Ecto neural progenitor cell (in vitro differentiated cells): ENCODE measurements at places on chromosomes 7 and 10.

DNA sequence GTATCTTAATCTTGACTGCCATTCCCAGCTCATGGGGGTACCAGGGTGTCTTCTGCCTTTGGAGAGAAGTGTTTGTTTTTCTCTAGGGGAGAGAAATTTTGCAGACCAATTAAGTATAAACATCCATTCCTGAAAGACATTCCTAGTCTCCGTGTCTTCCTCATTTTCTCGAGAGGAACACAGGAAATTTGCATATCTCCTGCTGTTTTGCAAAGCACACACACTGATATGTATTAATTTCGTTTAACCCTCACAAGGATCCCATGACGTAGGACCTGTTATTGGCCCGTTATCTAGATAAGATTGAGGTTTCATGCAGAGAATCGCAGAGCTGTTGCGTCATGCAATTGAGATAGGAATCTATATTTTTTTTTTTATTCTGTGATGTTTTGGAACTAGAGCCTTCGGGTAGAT lies 944 bp downstream of the RHBDD2 start:
- no peak for DNase-seq

GRCh38 chr10:10831085-10831484 lies 186.6 kb upstream of the CELF2 start:
- DNase-seq: no peak

GRCh38 chr7:19574131-19574530 lies 134.7 kb downstream of the POLR1F start:
- no peak for DNase-seq

GRCh38 chr7:13910805-13911551 lies 78.5 kb downstream of the ETV1 start:
- DNase-seq: no peak

GRCh38 chr7:50827281-50827680 lies 44.6 kb upstream of the GRB10 start:
- DNase-seq: no peak

DNA sequence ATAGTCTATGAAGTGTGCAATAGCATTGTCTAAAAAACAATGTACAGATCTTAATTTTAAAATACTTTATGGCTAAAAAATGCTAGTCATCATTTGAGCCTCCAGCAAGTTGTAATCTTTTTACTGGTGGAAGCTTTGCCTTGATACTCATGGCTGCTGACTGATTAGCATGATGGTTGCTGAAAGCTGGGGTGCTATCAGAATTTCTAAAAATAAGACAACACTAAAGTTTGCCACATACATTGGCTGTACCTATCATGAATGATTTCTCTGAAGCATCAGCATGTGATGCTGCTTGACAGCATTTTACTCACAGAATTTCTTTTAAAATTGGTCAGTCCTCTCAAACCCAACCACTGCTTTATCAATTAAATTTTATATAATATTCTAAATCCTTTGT lies 101.5 kb upstream of the TMEM168 start:
- no peak for DNase-seq

DNA sequence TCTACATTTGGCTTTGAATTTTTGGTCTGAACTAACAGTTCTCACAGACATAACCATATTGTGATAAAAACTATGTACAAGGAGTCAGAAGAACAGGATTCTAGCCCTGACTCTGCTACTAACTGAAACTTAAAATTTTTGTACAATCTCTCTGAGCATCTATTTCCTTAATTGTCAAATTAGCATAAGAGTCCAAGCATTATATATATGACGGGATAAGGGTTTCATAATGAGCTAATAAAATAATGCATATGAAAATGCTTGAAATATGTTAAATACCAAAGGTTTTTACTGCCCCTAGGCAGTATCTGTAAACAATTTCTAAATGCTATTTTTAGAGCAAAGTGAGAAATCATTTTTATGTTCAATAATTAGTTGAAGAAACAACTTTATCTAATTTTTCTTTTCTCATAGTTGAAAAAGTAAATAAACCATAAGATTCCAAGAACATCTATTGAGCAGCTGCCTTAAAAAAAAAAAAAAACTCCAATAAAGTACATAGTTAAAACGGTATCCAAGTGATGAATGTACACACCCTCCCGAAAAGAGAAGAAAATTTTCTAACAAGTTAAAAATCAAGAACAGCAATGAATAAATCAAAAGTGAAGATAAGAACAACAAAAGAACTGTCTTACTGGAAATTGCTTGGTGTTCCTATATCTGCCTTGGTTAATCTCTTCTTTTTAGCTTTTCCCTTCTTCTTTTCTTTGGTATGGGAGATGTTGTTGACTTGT lies 40.4 kb downstream of the LMOD2 start:
- no peak for DNase-seq

- peak; percentile 87 for DNase-seq
Measured at GRCh38 chr7:27235387-27236311, 7.0 kb upstream of the EVX1 start.

DNA sequence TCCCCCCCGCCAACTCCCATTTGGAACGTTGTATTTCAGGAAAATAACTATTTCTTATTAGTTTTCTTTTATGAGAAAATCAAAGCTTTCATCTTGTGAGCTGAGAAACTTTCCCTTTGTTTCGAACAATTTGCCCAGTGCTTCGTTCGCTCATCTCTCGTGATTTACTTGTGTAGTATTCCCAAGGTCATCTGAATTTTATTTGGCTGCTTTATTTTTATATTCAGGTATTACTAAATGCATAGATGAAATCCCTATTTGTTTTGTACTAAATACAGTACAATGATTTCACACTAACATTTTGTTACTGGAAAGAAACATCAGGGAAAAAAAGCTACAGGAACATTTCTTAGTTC lies 12.0 kb upstream of the EBLN1 start:
- no peak for DNase-seq

DNA sequence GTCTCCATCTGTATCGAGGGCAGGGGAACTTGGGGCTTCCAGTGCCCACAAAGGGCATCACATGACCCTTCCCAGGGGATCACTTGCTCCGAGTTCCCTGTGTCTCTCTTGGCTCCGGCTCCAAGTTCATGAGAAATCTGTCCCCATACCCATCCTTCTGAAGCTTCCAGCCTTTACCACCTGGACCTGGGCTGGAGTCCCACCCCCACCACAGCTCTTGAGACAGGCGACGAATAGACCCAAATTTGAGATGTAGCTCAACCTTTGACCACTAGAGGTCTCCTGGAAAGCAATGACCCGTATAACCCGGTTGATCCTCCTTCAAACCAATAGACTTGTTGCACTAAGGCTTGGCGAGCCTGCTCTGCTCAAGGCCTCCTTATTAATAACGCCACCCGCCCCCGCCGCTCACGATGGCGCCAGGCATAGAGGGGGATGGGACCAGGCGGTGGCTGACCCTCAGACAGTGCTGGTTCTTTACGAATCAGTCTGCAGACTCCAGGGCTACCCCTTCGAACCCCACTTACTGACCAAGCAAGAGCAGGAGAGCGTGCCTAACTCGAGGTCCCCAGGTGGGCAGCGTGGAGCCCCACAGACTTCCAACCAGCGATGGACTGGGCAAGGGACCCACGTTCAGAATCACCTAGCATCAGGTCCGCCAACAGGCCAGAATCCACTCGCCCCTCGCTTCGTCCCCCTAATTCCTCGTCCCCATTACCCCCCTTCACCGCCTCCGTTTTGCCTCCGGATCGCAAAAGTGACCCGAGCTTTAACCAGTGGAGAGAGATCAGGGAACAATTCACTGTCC lies 4.4 kb upstream of the ARID5B start:
- peak; percentile 79 for DNase-seq

DNA sequence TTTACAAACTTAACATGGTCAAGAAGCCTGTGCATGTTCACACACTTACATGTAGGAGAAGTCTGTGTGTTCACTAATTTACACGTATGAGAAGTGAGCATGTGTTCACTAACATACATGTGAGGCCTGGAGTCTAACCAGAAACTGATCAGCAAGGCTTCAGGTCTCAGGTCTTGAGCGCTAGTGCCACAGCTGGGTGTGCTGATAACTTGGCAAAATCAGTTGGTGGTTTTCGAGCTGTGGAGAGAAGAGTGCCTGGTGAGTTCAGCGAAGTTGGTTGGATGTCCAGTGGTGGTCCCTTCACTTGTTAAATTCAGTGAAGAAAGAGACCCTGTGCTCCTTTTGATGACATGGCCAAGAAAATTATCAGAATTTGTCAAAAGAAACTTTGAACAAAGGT lies 98.7 kb downstream of the CELF2 start:
- no peak for DNase-seq

- DNase-seq: no peak
Measured at GRCh38 chr10:63922468-63923284, 401.5 kb downstream of the REEP3 start.

DNA sequence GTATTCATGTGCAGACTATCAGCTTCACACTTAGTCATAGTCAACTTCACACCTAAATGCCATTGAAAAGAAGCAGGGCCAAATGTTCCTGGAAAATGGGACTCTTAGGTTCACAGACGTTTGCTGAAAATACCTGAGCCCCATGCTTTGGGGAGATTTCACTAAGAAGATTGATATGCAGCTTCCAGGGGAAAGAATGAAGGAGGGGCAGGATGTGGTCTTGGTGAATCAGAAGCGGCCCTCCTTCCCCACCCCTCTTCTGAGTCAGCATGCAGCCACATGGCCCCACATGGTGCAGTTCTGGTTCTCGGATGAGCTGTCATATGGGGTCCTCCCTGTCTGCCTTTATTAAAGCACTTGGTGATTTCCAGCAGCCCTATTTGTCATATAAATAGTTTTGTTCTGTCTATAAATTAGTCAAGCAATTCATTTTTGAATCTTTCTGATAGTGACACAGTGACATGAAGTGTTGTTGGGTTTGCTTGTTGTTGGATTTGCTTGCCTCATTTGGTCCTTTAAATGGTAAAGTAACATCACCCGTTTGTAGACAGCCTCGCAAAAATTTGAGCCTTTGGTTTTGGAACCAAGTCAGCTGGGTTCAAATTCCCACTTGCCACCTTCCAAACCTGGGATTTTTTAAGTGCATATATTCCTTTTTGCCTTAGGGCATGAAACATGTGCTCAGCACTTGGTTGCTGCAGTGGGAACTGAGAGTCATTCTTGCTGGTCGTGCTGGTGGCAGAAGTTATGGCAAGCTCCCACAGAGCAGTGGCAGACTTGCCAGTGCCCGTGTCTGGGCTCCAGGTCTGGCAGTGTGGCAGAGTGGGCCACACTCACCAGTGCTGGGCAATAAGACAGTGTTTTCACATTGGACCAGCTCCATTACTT lies 68.1 kb upstream of the CDK6 start:
- no peak for DNase-seq

- no peak for DNase-seq
Measured at GRCh38 chr10:68895041-68895440, 6.1 kb upstream of the DDX50 start.

- DNase-seq: no peak
Measured at GRCh38 chr7:40243076-40243475, 108.3 kb downstream of the SUGCT start.

DNA sequence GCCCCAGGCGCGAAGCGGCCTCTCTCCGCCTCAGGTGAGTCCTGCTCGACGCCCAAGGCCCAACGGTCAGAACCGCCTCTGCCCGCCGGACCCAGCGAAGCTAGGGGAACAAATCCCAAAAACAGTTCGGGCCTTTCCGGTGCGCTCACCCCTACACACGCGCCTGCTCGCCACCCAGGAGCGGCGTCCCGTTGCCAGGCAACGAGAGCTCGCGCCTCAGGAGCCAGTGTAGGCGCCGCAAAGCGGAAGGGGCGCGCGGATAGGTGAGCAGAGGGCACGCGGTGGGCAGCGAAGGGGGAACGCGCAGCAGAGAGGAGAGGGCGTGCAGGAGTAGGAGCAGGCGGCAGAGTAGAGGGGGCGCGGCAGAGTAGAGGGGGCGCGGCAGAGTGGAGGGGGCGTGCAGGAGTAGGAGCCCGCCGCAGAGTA lies at the start of the genes DYDC1 and DYDC2:
Gene DYDC1, minus strand, starts transcription at position 193 of the 426 bp plus-strand sequence. CDS start 4,154 bp downstream, outside the sequence.
Gene DYDC2, plus strand, starts transcription at position 219 of the 426 bp plus-strand sequence. CDS start 5,663 bp downstream, outside the sequence.
- peak; percentile 83 for DNase-seq

GRCh38 chr10:110414548-110415309 lies 83.0 kb upstream of the DUSP5 start:
- no peak for DNase-seq

DNA sequence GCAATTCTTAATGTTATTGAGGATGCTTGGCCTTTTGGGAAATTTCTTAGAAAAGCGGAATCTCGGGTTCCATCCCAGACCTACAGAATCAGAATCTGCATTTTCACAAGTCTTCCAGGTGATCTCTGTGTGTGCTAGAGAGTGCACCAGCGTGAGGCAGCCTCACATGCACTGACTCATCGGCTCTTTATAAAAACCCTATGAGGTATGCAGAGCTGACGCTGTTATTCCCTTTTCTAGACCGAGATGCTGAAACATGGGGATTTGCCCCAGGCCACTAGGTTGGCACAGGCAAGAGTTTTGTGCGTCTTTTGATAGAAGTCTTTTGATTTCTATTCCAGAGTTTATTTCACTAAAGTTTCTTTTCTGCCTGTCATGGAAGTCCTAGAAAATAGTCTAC lies 61.2 kb downstream of the CDCA7L start:
- DNase-seq: no peak

GRCh38 chr10:77104459-77104980 lies 533.1 kb downstream of the KCNMA1 start:
- no peak for DNase-seq

DNA sequence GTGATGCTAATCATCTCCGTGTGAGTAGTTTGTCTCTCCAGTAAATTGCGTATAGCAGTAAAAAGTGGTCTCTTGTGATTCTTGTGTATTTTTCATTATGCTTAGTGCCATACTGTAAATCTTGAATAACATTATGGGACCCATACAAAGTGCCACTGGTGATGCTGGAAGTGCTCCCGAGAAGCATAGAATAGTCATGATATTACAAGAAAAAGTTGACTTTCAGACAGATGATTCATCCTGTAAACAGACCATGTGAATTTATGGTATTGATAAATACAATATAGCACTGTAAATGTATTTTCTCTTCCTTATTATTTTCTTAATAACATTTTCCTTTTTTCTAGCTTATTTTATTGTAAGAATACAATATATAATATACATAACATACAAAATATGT lies 74.6 kb upstream of the CDK6 start:
- DNase-seq: no peak

DNA sequence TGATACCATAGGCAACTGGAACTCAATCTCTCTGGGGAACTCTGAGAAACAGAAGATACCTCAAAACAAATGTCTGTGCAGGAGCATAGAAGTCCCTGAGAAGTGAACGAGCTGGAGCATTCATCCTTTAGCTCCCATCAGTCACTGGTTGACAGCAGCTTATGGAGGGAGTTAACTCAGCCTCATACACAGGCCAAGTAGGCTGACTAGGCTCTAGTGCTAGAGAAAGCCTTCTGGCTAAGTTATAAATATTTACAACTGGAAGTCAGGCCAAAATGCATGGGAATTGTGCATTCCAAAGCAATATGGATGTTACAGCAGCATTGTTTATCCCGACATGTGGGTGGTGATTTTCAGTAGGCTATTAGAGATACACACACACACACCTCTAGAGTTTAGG lies 66.5 kb downstream of the ANK3 start:
- DNase-seq: no peak

- DNase-seq: no peak
Measured at GRCh38 chr7:66189695-66190503, 15.2 kb upstream of the TPST1 start.

GRCh38 chr7:114293289-114294012 lies 121.2 kb upstream of the FOXP2 start:
- DNase-seq: no peak

DNA sequence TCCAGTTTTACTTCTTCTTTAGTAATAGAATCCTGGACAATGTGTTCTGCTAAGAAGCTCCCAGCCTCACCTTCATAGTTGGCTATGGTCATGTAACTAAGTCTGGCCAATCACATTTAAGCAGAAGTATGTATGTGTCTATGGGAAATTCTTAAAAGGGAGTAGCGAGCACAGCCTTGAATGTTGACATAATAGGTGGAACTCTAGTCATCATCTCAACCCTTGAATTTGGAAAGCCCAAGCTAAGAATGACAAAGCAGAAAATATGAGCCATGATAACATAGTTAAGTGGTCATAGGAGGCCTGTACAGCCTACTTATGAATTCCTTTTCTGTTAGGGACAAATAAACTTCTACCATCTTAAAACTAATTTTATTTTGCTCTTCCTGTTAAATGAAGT lies 134.1 kb downstream of the MAGI2 start:
- DNase-seq: no peak
